ENCODE measurements at places on chromosomes 12 and 14.

- DNase-seq: peak; percentile 12
Measured at GRCh38 chr12:56029666-56030293, 8.9 kb downstream of the IKZF4 start.

DNA sequence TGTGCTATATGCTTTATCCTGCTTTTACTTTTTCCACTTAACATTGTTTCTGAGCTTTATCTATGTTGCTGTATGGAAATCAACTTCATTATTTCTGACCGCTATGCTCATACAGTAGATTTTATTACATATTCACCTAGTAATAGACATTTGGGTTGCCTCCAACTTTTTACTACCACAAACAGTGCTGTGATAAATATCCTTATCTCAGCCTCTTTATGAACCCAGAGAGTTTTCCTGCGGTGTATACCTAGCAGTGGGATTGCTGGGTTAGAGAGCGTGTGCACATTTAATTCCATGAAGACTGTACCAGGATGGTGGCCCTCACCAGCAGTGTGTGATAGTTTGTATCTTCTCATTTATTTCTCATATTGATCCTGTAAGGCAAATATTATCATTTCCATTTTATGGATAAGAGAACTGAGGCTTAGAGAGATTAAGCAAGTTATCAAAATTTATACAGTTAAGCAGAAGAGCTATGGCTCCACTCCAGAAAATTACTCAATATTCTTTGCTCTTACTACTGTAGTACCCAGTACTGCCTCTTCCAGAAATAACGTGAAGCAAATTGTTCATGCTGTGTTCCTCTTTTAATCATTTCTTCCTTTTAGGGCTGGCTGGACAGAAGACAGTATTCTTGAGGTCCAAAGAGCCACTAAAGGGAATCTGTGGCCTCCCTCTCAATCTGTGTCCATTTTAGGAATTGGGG, 26.3 kb upstream of the CISTR start:
- DNase-seq: no peak

- DNase-seq: no peak
Measured at GRCh38 chr12:20525064-20525610, 156.8 kb downstream of the PDE3A start.

GRCh38 chr14:67963545-67963944, 144.0 kb downstream of the RAD51B start:
- no peak for DNase-seq

DNA sequence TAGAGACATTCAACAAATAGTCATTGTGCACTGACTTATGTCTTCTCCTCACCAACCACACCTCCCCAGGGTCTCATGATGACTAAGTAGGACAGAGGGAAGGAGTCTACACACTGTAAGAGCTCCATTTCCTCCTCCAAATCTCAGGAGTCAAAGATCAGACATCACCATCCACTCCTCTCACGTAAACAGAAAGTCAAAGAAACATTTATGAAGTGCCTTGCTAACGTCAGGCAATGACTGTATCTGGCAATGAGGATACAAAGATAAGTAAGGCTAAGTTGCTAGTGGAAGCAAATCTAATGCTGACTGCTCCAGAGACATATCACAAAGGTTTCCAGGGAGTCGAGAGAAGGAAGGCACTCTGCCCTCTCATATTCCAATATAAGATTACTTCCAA, 88.9 kb downstream of the SLC2A13 start:
- no peak for DNase-seq

GRCh38 chr12:47303207-47303606, 223.4 kb upstream of the AMIGO2 start:
- no peak for DNase-seq

DNA sequence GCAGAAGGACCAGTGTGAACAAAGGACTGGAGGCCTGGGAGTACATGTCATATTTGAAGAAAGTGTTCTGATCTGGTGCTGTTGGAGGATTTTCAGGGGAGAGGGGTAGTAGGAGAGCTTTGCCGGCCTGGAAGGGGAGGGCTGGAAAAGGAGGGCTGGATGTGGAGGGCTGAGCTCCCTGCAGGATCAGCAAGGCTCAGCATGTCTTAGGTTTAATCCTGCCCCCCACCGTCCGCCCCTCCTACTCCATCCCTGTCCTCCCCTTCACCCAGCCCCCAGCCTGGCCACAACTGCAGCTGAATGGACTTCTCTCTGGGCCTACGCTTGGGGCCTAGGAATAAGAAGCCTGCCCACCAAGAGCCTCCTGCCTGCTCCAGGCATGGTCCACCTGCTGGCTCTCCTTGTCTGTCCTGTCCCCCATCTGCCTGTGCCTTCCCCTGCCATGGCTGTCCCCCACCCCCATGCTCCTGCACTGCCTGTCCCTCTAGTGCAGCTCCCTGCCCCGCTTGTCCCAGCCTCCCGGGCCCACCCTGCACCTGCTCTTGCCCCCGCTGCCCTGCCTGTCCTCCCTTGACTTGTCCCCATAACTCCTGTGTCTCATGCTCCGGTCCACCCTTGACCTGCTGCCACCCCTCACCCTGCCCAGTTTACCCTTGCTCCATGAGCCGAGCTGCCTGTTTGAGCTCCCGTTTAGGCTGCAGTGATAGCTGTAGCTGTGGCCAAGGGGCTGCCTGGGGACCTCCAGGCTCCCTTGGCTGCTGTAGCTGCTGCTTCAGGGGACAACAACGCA, 9.8 kb upstream of the RARG start:
- DNase-seq: no peak

- no peak for DNase-seq
Measured at GRCh38 chr14:89635615-89636014, 218.6 kb upstream of the FOXN3 start.

DNA sequence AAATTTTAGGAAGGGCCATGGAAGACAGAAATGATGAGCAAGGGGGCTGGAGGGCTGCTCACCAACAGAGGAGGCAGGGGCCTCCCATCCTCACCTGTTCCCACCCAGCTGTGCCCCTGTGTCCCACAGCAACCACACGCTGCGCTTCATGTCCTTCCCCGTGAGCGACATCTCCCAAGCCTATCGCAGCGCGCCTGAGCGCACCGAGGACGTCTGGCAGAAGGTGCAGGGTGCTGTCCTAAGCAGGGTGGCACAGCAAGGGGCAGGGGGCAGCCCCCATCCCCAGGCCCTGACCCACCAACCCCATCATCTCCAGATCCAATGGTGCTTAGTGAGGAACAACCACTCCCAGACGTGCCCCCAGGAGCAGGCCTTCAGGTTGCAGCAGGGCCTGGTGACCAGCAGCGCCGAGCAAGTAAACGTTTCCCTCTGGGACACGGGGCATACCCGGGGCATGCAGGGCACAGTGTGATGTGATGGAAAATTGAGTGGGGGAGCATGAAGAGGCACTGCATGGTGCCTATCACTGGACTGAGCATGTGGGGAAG, 8.1 kb downstream of the CARMIL3 start:
- no peak for DNase-seq

- no peak for DNase-seq
Measured at GRCh38 chr14:68522510-68523325, 270.1 kb downstream of the ZFP36L1 start.

GRCh38 chr14:104803280-104803911, 2.5 kb downstream of the ZBTB42 start:
- no peak for DNase-seq

DNA sequence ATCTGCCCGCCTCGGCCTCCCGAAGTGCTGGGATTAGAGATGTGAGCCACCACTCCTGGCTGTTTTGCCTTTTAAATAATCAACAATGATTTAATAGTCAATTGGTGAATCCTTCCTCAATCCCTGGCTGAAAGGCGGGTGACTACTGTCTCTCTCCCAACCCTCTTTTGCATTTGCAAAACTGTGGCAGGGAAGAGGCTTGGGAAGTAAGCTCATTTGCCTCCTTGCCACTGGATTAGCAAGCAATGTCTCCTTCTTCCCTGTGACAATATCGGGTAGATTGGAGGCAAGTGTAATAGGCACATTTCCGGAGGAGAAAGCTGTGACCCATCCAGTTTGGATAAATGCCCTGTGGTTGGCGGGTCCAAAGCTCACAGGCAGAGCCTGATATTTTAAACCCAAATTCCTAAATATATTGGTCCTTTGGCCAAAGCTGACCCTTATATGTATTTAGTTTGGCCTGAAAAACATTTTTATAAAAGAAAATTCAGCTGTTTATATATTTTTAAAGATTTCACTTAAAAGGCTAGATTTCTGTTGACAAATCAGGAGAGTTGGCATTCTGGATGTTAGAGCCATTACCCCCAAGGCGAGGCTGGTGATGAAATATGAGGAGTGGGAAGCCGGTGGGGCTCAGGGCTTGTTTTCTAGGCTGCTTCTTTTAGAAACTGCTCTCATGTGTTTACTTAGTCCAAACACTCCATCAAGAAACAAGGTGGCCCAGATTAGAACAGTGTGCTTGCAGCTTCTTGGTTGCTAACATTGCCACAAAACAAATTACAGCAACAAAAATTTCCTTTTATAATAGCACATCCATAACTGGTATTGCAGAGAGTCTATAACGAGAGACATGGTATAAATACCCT, 646.9 kb upstream of the TMEM132C start:
- DNase-seq: no peak

- no peak for DNase-seq
Measured at GRCh38 chr12:32482226-32482625, 82.9 kb downstream of the FGD4 start.

DNA sequence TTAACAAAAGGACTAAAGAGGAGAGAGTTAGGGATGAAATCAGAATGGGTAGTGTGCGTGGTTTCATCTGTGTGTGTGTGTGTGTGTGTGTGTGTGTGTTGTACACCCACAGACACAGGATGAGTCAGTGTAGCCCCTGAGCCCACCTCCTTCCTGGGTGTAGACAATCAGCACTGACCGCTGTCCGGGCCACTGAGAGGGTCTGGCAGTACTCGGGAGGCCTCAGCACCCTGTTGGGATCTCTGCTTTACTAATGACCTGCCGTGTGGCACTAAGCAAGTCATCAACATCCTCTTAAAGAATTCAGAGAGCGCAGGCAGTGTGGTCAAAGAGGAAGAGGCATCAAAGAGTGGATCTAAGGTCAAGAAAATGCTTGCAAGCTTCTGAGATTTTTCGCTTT, 112.6 kb downstream of the PRMT8 start:
- DNase-seq: no peak

GRCh38 chr14:68756734-68757133, 36.1 kb downstream of the ZFP36L1 start:
- DNase-seq: no peak

DNA sequence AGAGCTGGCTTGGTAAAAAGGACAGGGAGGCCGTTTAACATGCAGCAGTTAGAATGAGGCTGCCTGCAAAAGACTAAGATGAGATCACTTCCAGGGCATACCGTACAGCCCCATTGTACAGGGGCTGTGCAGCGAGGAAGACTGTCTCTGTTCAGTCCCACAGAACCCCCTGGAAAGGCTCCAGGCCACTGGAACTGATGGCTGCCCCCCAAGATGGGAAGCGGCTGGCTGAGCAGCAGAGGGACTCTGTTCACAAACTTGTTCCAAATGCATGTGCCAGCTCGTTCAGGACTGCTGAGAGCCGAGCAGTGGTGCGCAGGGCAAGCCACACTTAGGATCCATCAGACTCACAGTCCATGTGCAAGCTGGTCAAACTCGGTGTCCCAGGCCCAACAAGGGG, 82.9 kb downstream of the CHGA start:
- DNase-seq: no peak

GRCh38 chr12:66683822-66684221, 4.9 kb upstream of the GRIP1 start:
- DNase-seq: no peak

DNA sequence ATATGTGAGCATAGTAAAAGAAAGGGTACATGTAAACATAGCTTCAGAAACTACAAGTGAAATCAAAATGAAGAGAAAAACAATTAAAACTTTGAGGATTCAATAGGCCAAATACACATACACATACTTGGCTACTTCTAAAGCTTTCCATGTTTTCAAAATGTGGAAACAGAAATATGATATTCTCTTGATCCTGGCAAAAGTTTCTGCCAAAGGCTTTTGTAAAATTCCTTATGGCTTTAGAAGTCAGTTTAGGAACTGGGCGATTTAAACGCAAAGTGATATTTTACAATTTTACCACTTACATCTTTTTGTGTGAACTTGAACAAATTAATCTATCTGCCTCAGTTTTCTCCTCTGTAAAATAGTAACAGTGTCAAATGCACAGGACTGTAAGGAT, 756.4 kb downstream of the C12orf50 start:
- no peak for DNase-seq

- no peak for DNase-seq
Measured at GRCh38 chr12:26471560-26471959, 276.2 kb downstream of the SSPN start.

DNA sequence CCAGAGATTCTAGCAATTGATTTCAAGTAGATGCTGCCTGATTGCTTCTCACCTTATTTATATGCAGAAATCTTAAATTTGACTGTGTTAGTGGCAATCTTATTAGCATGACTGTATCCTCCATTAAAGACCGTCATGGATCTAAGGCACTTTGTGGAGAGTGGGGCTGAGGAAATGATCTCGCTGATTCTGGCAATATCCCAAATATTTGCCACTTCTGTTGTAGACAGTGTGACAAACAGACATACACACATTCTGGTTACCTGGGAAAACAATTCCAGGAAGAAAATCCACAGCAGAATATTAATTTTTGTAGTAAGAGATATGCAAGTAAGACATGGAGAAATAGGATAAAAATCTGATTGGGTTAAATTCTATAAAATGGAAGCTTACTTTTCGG, 269.0 kb upstream of the G2E3 start:
- DNase-seq: peak; percentile 39

DNA sequence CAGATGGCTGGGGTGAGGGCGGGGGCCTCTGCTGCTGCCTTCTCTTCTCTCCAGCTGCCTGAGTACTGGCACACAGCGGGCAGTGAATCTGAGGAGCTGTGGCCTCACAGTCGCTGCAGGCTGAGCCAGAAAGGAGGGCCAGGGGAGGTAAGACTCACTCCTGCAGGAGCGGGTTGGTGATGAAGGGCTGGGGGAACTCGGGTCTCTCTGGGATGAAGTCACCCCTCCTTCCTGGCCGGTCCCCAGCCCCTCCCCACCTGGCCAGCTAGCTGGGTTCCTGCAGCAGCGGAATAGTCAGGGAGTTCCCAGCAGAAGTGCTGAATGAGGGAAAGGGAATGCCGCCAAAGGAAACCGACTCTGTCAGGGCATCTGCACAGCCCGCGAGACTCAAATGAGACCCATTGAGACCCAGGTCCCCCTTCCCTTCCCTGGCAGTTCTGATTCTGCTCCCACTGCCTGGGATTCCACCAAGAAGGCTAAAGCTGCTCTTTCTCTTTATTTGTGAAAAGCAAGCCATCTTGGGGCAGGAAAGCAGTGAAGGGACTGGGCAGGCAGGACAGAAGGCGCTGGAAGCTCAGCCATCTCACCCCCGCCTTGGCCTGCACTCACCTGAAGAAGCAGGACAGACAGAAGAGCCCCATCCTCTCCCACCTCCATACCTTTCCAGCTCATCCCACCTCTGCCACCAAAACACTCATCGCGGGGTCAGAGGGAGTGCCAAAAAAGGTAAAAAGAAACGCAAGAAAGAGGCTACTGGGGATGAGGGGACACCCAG, 5.3 kb downstream of the NGB start:
- no peak for DNase-seq

GRCh38 chr14:74400919-74401503, 25.0 kb downstream of the SYNDIG1L start:
- DNase-seq: no peak
